Activated CD4-positive, alpha-beta T cell treated with anti-CD3 and anti-CD28 coated beads, Interleukin-2, amount 50 U/mL, for 48 hours (primary cell): ENCODE measurements at places on chromosomes 13 and 19.
A peak's percentile ranks its signal among the peaks of the same experiment; 100 is the strongest.

DNA sequence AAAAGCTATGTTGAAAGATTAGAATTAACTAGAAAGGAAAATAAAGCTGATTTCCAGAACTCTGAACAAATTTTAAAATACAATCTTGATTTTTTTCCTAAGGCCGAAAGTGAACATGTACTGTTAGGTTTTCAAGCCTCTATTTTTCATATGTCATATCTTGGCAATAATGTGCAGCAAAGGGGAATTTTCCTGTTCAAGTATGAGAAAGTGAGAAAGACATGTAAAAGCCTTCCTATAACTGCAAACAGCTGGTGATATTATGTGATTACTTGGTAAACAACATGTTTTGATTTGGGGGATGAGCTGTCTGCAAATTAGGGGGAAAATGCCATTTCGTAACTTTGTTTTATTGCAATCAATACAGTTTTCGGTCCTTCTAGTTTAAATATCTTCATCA, 4.0 kb upstream of the KLF12 start:
- no peak for DNase-seq

DNA sequence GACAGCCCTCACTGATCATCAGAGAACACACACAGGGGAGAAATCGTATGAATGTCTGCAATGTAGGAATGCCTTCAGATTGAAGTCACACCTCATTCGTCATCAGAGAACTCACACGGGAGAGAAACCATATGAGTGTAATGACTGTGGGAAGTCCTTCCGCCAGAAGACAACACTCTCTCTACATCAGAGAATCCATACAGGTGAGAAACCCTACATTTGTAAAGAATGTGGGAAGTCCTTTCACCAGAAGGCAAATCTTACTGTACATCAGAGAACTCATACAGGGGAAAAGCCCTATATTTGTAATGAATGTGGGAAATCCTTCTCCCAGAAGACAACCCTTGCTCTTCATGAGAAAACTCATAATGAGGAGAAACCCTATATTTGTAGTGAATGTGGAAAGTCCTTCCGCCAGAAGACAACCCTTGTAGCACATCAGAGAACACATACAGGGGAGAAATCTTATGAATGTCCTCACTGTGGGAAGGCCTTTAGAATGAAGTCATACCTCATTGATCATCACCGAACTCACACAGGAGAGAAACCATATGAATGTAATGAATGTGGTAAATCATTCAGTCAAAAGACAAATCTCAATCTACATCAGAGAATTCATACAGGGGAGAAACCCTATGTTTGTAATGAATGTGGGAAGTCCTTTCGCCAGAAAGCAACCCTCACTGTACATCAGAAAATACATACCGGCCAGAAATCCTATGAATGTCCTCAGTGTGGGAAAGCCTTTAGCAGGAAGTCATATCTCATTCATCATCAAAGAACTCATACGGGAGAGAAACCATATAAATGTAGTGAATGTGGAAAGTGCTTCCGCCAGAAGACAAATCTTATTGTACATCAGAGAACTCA, 32.5 kb downstream of the ZNF567 start:
- DNase-seq, result no peak

DNA sequence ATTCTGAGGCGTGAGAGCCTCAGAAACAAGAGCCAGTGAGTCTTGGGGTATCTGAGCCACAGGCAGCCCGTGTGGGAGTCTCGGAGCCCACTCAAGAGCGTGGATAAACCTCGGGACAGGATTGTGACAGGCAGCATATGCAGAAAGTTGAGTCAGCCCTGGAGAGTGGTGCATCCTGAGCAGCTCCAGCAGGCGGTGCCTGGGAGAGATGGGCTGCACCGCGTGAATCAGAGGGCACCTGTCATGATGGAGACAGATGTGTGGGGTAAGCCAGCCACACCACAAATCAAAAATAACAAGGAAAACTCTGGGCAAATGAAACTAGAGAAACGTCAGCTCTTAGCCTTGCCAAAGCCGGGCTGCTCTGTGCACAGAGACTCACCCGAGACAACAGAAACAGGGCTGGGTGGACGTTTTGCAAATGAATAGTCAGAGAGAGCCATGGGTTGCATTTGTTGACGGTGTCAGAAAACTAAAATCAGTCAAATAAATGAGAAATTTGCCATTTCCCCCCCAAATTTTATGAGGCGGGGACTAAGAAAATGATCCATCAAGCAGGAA, 30.0 kb upstream of the POP4 start:
- DNase-seq, result peak; percentile 32

DNA sequence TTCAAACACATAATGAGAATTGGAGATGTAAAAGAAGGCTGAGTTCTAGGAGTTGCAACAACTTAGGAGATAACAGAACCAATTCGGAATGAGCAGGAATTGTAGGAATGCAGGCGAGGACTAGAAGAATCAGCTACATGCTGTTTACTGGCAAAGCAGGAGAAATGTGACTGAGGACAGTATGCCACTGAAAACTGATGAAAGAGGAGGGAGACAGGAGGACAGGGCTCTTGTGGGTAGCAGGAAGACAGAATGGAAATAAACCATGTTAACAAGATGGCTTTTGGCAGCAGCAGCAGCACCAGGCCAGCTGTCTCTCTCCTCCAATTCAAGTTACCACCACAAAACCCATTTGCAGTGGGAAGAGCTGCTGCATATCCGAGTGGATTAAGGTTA, 91.0 kb upstream of the SLC15A1 start:
- DNase-seq, result no peak

DNA sequence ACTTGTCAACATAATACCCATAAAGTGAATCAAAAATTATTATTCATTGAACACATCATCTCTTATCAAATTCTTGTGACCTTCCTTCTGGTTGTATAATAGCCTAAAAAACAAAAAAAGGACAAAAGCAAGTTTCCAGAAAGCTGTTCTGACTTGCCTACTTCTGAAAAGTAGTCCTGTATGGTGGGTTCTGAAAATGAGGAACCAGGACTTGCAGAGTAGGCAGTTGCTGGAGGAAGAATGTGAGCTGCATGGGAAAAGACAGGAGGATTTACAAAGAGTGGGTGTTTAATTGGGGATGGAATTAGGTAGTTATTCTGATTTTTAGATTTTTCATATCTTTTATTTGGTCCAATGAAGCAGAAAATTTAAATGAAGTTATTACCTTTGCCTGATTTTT, 56.7 kb downstream of the RCBTB2 start:
- no peak for DNase-seq

- DNase-seq, result no peak
Observed at GRCh38 chr13:48449656-48450055, 36.7 kb upstream of the LPAR6 start.

DNA sequence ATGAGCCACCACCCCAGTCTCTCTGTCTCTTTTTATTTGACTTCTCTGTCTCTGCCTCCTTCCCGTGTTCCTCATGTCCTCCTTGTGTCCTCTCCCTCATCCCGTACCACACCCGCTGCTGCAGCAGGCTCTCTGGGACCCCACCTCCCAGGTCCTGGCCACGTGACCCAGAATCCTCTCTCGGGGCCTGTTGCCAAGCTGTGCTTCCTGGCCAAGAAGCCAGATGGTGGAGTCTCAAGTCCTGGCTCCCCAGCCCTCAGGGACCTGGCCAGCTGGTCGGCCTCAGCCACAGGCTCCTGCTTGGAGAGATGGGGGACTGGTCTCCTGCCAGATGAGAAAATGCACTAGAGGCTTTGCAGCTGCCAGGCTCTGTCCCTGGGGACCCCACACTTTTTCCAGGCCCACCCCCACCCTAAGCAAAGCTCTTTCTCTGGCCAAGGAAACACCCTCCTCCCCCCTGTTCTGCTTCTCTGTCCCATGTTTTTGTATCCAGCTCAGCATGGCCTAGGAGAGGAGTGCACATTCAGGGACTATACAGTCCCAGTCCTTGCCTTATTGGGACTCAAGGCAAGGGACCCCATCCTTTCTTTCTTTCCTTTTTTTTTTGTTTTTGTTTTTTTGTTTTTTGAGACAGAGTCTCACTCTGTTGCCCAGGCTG, 34.3 kb upstream of the SHKBP1 start:
- no peak for DNase-seq

GRCh38 chr13:33279414-33280278, 5.9 kb downstream of the STARD13 start:
- DNase-seq, result no peak

GRCh38 chr13:20407759-20408158, 117.9 kb downstream of the CRYL1 start:
- no peak for DNase-seq

GRCh38 chr19:47232422-47233211, 1.6 kb upstream of the BBC3 start:
- DNase-seq, result peak; percentile 31

- no peak for DNase-seq
Observed at GRCh38 chr13:44967704-44968433, 21.4 kb downstream of the NUFIP1 start.

DNA sequence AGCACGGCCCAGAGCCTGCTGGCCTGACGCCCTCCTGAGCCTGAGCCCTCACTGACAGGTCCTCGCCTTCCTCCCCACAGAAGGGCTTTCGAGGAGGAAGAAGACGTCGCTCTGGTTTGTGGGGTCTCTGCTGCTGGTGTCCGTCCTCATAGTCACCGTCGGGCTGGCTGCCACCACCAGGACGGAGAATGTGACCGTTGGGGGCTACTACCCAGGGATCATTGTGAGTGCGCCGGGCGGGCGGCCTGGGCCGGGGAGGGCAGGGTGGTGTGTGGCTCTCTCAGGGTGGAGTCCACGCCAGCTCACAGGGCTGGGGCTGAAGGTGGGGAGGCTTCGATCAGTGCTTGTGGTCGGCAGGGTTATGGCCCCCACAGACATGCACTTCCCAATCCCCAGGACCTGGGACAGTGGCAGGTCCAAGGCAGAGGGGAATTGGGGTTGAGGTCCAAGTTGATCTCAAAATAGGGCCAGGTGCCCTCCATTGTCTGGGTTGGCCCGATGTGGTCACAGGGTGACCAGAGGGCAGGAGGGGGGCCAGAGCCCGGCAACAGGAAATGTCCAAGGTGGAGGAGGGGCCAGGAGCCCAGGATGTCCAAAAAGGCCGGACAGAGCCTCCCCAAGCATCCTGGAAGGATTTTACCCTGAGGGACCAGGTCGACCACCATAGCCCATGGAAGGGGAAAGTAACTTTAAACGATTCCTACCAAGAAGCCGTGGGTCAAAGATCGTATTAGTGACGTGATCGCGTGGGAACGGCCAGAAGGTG, 7.2 kb downstream of the TMEM255B start:
- DNase-seq, result no peak

DNA sequence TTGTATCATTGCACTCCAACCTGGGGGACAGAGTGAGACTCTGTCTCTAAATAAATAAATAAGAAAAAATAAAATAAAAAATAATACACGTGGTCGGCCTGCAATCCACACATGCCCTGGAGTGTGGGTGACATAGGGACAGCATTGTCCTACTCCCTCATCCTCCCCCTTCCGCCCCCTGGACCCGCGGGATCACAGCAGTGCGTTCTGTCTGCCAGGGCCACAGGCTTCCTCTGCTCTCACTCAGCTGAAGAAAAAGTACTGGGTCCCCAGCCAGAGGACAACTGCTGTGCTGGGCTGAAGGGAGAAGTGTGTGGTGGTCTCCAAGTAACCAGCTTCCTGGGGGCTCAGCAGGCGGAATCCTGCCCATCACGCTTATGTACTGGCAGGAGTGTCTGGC, 6.3 kb downstream of the BCAT2 start:
- DNase-seq, result no peak

- DNase-seq, result no peak
Observed at GRCh38 chr13:39893808-39894207, 238.3 kb downstream of the COG6 start.

DNA sequence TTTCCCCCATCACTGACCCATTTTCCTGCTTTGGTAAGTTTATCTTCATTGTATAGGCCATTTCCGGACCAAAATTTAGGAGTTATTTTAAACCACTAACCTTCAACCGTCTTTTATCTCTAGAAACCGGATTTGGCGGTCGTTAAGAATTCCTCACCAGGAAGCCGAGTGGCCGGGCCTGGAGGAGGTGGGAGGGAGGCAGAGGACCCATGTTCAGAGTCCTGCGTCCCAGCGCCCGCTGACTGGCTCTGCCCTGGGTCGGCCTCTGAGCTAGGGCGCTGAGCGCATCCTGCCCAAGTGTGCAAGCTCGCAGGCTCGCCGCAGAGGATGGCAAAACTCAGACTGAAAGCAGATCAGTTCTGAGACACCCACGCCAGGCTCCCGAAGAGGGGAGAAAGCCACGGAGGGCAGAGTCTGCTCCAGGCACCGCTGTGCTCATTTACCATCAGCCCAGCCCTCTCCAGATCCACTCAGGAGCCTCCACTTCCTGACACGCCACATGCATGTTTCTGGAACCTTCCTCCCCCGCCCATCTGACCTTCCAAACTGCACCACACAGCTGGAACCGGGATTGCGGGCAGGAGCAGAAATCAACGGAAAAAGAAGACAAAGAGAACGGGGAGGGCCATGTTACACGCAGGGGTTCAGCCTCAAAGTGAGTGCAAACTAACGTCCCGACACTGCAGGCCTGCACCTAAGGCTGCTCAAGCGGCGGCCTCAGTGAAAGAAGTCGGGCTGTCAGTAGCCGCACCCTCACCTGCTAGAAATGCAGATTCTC, 8.3 kb downstream of the COL4A1 start:
- DNase-seq, result peak; percentile 50

DNA sequence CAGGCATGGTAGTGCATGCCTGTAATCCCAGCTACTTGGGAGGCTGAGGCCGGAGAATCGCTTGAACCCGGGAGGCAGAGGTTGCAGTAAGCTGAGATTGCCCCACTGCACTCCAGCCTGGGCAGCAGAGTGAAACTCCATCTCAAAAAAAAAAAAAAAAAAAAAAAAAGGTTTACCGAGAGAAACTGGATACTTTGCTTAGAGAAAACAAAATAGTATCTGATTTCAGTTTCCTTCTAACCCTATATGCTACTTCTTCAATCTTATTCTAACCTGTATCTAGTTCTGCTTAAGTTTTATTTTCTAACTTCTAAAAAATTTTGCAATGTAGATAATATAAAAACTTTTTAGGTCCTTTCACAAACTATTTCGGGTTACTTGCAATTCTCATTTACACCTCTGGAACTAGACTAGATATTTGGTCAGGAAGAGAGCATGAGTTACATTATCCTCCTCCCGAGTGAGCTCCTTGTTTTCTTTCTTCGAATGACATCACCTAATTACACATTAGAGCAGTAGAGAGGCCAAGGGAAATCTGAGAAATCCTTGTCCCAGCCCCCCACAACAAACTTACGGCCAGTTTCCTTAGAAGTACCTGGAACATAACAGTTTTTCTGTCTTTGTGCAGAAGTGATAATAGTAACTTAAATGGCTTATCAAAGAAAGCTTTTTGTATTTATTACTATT, 128.9 kb downstream of the B3GLCT start:
- no peak for DNase-seq

GRCh38 chr13:48176781-48177180, 56.2 kb upstream of the ITM2B start:
- no peak for DNase-seq
